SJSA1 (cell line): ENCODE measurements at places on chromosomes 3 and 15. TPM values are rescaled to one million over a fixed set of nuclear protein-coding genes. Genes with fewer than 3 reads are reported as not detected.
A peak's percentile ranks its signal among the peaks of the same experiment; 100 is the strongest.

DNA sequence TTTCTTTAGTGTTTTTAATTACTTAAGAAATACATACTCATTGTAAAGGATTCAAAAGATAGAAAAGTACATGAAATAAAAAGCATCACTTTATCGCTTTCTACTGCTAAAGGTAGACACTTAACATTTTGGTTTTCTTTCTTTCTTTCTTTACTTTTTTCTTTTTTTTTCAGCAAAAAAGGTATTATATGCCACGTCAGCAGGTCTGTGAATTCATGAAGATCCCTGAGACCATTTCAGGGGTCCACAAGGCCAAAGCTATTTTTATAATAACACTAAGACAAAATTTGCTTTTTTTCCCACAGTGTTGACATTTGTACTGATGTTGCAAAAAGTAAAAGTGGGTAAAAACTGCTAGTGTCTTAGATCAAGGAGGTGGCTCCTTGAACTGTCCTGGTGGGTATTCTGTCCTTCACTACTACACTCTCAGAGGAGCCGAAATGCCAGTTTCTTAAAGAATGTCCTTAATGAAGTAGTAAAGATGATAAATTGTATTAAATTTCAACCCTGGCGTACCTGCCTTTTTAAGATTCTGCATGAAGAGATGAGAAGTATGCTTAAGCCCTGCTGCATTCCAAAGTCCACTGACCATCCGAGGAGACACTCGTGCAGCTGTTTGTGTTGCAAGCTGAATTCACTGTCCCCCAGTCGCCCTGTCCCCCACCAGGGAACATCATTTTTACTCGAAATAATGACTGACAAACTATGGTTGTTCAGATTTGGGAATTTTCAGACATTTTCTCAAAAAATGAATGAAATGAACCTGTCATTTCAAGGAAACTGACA is 106.7 kb upstream of the PIAS1 start:
- DNase-seq, result no peak

DNA sequence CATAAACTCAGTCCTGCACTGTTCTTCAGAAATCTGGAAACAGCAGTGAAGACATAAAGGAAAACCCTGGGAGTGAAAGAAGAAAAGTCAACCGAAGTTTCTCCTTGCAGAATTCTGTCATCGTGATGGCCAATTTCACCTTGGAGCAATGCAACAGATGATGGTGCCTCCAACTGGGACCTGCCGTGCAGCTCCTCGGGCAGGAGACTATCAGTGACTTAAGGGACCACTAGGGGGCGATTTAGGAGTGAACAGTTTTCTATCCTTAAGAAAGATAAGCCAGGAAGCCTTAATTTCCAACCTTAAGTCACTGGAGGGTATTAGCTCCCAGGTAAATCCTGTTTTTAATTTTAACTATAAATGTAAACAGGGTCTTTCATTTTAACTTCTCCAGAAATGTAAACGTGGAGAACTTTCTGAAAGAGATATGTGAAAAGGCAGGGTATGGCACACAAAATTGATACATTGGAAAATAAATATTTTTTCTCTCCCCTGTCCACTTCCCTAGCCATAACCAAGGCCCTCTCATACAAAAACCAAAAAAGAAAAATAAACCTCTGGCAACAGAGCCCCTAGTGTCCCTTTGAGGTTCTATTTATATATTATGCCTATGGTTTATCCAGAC is 116.3 kb downstream of the PDZRN3 start:
- DNase-seq, result peak; percentile 44

GRCh38 chr3:86794361-86795065 is 196.4 kb downstream of the VGLL3 start:
- peak; percentile 60 for DNase-seq

Gene EEF1AKMT4
- 3.2 and 6.2 TPM in 2 replicates for total RNA-seq

Gene MUC20
- not detected in 2 replicates for total RNA-seq

Gene HES1
- 39.2 and 44.1 TPM in 2 replicates for total RNA-seq

Gene DCP1A
- 15.2 and 15.5 TPM in 2 replicates for total RNA-seq
